ENCODE measurements at places on chromosomes 1 and 21. TPM values are rescaled to one million over a fixed set of nuclear protein-coding genes. Genes with fewer than 3 reads are reported as not detected.

DNA sequence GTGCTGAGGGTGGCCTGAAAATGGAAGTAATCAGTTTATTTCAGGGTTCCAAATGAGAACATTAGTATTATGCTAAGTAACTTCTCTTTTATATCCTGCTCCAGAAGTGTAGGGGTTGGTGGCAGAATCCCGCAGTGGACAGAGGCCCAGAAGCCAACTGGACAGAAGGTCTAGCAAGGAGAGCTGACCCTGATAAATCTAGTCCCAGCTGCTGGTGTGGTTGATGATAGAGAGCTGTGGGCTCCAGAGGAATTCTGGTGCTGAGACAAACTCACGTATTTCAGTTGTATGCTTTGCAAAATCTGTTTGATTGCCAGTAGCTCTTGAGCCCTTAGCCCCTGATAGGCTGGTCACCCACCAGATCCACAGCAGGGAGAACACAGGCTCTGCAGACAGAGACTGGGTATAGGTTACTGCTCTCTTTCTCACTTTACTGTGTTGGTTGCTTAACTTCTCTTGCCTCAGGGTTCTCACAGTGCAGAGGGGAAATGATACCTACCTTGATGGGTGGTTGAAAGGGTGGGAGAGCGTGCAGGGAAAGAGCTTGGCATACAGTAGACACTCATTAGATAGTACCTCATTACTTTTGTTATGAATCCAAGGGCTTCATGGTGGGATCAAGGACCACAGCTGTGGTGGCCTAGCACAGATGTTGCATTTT, 29.6 kb upstream of the CACNA1E start:
- ATAC-seq: no peak

DNA sequence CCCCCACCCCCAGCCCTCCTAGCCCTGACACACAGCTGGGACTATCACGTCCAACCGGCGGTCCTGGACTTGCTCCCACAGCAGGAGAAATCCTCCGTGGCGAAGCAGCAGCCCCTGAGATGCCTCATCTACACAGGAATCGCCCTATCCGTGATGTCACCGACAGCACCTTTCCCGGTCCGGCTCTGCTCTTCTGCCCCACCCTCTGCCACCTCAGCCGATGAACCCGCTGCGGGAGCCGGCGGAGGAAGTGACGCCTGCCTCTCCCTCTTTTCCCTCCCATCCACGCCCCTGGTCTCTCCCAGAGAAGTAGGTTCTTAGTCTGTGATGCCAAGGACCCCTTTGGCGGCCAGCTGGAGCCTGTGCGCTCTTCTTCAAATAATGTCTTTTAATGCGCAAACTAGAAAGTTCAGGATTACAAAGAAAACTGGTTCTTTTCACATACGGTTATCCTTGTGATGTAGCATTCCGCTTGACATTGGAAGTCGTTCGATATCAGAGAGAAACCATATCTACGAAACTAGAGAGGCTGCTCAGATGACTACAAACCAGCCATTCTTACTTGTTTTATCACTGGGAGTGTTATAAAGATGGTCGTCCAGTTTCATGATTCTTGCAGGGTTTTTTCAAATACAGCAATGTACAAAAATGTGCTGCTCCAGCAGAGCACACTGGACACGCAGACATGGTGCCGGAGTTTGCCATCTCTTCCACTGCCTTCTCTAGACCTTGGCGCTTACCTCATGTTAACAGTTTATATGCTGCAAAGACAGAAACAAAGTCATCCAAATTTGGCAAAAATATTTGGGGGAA, 120.3 kb downstream of the PPIAL4G start:
- ATAC-seq: peak; percentile 16

- ATAC-seq: no peak
Observed at GRCh38 chr21:27532076-27532475, 565.2 kb upstream of the ADAMTS5 start.

- no peak for ATAC-seq
Observed at GRCh38 chr1:201208236-201208635, 17.6 kb downstream of the IGFN1 start.

DNA sequence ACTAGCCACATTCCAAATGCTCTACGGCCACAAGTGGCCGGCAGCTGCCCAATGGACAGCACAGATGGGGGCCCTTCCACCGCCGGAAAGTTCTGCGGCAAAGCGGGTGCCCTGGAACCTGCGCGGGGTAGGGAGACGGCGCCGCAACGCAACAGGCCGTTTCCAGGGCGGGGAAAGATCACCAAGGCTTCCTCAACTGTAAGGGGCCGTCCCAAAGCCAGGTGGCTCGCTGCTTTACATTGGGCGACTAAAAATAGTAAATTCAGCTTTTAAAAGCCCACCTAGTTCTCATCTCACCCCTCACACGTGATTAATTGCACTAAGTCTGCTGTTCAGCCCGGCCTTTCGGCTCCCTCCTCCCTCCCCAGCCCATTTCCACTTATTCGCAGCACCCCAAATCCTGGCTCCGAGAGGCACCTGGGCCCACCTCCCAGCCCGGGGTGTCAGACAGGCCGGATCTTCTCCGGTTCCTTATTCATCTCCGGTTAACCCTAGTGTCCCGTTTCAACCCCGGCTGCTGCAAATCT, 643 bp downstream of the CFAP298 start:
- no peak for ATAC-seq

GRCh38 chr1:14899686-14900085, 253.9 kb upstream of the TMEM51 start:
- ATAC-seq: no peak

DNA sequence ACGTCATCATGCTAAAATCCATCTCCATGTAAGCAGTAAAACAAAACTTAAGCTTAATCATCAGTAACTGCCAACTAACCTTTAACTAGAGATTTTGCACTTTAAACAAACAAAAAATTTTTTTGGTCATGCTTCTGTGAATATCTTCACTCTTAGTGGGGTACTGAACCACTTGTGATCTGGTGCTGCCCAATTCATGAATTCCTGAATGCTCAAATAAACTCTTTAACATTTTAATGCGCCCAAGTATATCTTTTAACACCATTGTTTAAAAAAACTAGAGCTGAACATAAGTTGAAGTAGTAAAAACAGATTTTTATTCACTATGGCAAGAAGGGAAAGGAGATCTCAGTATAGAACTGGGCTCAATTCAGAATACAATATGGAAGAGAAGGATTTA, 196.9 kb upstream of the USP24 start:
- no peak for ATAC-seq

- ATAC-seq: peak; percentile 81
Observed at GRCh38 chr1:73593804-73594203, 604.2 kb downstream of the LRRIQ3 start.

GRCh38 chr1:229757226-229757625, 131.2 kb downstream of the URB2 start:
- no peak for ATAC-seq

DNA sequence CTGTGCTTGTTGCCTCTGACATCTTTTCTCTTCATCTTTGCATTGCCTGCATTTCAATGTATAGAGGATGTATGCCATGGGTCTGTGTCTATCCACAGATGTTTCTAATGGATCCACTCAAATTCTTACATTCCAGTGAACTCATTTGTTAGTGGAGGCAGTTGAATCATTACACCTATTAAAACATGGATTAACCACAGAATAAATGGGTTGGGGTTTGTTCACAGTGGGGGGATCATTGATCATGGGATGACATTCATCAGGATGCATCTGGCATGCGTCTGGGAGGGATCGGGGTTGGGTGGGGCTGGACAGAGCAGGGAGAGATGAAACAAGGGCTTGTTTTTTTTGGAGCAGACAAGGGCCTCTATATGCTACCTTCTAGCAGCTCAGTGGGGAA, 182.5 kb downstream of the RHOU start:
- peak; percentile 31 for ATAC-seq

DNA sequence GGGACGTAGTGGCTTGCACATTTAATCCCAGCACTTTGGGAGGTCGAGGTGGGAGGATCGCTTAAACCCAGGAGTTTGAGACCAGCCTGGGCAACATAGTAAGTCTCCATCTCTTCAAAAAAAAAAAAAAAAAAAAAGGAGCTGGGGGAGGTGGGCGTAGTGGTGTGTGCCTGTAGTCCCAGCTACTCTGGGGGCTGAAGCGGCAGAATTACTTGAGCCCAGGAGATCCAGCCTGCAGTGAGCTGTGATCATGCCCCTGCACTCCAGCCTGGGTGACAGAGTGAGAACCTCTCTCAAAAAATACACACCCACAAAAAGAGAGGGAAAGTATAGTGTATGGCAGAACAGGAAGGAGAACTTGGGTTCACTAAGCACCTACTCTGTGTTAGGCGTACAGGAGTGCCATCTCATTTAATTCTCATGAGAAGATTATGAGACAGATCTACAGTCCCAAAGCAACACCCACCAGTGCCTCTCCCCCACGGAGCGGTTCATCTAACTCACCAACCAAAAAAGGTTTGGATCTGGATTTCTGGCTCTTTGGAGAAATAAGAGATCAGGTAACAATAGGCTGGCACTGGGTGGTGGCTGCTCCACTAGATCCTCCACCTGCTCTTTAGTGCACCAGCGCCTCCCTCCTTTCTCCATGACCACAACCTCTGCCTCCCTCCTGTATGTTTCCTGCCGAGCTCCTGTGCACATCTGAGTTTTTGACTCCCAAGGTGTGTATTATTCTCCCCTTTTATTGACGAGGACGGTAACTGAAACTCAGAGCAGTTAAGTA, 1.4 kb upstream of the TRAF5 start:
- ATAC-seq: no peak

- ATAC-seq: no peak
Observed at GRCh38 chr1:197632651-197633050, 142.6 kb downstream of the DENND1B start.

- ATAC-seq: no peak
Observed at GRCh38 chr1:40092706-40093639, 4.1 kb downstream of the PPT1 start.

- ATAC-seq: no peak
Observed at GRCh38 chr1:98403963-98404480, 257.5 kb upstream of the SNX7 start.

- no peak for ATAC-seq
Observed at GRCh38 chr21:42744520-42745445, 91.4 kb downstream of the PDE9A start.

DNA sequence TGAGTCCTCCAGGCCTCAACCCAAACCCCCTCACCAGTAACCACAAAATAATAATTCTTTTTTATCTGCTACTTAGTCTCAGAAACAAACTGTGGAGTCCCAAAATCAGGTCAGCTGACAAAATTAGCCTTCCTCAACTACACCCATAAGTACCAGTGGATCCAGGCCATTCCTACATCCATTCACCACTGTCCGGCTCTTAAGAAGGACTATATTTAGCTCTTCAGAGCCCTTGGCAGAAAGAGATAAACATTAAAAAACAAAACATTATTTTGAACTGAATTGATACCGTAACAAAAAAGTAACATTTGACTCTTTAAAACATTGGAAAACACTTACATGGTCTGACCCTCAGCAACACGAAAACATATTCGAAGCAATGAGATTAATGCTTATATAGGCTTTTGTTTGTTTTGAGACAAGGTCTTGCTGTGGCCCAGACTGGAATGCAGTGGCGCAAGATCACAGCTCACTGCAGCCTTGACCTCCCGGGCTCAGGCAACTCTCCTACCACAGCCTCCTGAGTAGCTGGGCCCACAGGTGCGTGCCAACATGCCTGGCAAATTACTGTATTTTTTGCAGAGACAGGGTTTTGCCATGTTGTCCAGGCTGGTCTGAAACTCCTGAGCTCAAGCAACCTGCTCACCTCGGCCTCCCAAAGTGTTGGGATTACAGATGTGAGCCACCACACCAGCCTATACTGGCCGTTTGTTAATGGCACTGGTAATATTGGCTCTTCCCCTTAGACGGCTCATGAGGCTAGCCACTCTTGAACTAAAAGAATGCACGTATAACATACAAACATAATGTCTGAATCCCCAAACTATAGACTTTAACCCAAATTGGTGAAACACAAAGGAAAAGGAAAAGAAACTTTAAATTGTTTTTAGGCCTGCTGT, 330.7 kb downstream of the SMYD3 start:
- no peak for ATAC-seq

- no peak for ATAC-seq
Observed at GRCh38 chr1:167510881-167511280, 7.4 kb downstream of the CD247 start.

DNA sequence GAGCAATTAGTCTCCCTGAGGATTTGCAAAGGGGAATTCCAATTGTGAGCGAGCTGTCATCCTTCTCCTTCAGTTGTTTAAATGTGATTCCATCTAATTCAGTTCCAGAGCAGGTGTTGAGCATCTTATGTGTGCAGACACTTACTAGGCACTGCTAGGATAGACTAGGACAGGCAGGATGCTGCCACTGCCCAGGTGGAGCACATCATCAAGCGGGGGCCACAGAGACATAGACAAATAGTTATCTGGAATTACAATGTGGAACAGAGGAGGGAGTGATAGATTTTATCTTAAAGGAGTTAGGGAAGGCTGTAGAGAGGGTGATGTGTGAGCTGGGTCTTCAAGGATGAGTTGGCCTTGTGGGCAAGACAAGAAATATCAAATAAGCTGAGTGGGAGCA, 55.9 kb downstream of the CDC7 start:
- no peak for ATAC-seq

DNA sequence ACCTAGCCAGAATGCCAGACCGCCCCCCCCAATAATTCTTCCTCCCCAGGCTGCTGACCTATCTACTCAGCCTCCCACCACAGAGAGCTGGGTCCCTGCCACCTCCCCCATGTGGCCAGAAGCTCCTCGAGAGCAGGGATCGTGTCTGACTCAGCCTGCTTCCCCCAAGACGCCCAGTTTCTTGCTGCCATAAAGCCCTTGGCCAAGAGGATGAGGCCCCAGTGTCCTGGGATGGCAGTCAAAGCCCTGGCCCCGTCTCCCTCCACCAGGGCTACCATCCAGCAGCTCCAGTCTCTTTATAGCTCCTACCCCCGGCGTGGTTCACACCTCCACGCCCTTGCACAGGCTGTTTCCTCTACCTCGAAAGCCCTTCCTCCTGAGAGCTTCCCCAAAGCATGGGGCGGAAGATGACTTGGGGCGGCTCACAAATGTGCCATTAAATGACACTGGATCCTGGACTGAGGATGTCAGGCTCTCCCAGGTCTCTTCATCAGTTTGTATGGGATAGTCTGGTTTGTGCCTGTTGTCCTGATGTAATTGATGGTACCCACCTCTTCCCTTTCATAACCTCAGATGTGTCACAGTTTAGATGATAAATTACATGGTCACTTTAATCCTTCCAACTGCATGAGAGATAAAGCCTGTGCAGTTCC, 13.2 kb downstream of the ADGRB2 start:
- ATAC-seq: peak; percentile 67

Gene PEAR1
- 2.8 TPM for total RNA-seq

Gene NUF2
- 0.27 TPM for total RNA-seq

Gene CLCNKB
- total RNA-seq: not detected

Gene BSND
- total RNA-seq: 0.16 TPM

All from motor neuron (in vitro differentiated cells).